Mucosa of gallbladder (tissue), 1 donor: ENCODE measurements at places on chromosomes 6 and 20.

GRCh38 chr6:105484238-105485161, 81.6 kb upstream of the PREP start:
- DNase-seq = no peak

- no peak for DNase-seq
These were observed 285.0 kb upstream of the SPTLC3 start for GRCh38 chr20:12723811-12724210.

GRCh38 chr20:59912609-59913008, 20.8 kb downstream of the SYCP2 start:
- no peak for DNase-seq

- no peak for DNase-seq
These were observed 587.8 kb upstream of the JAG1 start for GRCh38 chr20:11261533-11262000.

- DNase-seq = no peak
These were observed 109.1 kb upstream of the FAM184A start for GRCh38 chr6:119187596-119187995.

- DNase-seq = no peak
These were observed 581.8 kb downstream of the EPM2A start for GRCh38 chr6:145153495-145153894.

GRCh38 chr6:5054245-5054873, 30.8 kb upstream of the PPP1R3G start:
- no peak for DNase-seq

- DNase-seq = no peak
These were observed 535.2 kb upstream of the ID4 start for GRCh38 chr6:19301980-19302379.

DNA sequence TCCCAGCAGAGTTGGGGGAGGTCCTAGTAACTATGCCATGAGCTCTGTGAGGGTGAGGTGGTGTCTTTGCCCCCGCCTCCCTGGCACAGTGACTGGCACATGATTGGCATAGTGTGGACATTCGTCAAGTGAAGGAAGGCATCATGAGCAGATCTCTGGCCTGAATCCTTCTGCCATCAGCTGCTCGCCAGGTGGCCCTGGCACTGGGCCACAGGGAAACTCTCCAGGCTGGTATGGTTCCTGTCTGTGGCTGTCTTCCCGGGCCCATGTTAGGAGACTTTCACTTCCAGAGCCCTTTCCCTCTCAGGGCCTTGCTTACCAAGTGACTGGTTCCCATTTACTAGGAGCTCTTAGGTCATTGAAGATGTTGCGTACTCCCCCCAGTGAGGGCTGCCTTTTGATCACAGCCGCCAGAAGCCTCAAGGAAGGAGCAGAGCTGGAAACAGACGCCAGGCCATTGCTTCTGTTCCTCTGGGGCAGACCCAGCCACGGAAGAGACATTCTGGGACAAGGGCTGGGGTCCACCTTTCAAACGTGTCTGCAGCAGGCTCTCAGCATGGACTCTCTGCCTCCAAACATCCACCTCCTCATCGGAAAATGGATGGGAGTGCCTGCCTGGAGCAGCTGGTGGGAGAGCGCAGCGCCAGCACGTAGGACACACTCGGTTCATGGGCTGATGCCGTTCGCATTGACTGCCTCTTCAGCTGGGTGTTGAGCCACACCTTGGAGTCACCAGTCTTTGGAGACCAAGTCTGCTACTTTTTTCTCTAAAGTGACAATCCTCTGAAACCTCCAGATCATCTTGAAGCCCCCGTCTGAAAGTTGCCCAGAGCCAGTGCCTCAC, 67.2 kb downstream of the PTPN1 start:
- peak; percentile 74 for DNase-seq

DNA sequence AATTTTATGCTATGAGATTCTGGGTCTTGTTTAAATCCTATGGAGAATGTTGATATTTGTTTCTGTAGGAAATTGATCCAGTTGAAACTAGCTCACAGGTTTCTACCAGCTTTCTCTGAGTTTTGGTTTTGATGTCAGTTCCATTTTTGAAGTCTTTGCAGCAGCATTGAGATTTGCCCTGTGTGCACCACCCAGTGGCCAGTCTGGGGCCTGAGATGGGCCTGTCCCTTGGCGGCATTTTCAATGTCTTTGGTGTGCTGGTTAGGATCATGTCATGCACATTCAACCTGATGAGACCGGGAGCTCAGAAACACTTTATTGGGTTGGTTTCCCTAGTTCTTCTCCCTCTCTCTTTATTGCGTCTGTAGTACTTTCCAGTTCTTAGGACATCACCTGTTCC, 395.2 kb upstream of the MAP3K7 start:
- no peak for DNase-seq

DNA sequence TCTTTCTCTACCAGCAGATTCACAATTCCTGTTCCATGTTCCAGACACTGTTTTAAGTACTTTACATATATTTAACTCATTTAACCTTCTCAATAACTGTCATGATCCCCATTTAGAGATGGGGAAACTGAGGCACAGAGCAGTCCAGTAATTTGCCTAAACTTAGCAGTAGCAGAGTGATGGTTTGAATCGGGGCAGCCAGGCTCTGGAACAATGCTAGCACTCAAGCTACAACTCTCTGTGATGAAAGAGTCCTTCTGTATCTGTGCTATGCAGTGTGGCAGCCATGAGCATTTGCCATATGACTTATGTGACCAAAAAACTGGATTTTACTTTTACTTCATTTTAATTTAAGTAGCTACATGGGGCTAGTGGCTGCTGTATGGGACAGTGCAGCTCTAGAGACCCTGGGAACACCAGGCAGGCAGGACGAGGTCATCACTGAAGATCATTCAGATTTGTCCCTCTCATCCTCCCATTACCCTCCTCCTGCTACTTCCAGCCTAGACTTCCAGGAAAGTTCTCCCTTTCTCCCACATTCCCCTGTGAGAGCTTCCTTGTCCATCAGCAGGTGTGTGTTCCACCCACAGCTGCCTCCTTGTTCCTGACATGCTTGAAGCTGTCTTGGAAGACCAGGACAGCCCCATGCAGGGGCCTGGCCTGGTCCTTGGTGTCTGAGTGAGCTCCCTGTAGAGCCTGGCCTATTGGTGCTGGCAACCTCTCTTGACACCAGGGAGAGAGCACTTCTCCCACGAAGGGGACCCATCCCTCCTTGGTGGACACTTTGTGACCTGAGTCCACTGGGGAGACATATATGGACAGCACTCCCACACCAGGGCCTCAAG, 157.0 kb downstream of the MRPL14 start:
- DNase-seq = no peak

DNA sequence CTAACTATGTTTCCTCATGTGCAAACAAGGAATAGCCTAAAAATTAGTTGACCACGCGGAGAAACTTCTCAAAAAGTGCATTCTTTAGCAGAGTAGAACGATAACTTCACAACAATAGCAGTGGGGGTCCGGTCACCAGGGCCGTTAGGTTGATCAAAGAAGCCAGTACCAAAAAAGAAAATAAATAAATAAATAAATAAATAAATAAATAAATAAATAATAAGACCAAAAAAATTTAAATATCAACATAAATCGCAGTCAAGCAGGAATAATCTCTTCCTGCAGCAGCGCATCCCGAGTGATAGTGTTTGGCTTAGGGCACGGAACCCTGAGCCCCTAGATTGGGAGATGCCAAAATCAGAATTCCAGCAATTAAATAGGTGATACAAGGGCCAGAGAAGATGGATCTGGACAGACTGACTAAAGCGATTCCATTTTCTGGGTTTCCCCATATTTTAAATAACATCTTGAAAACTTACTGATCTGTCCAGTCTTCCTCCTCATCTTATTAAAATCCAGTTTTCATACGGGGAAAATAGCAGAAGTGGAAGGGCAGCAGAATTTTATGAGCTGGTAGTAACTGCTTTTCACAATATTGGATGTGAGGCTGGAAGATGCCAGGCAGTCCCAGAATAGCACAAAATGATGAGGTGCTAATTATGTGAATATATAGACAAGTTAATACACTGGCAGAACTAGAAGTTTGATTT, 4.4 kb upstream of the OLIG3 start:
- DNase-seq = no peak

GRCh38 chr6:2917801-2918445, 14.8 kb upstream of the SERPINB9 start:
- DNase-seq = no peak

GRCh38 chr6:91415031-91415605, 828.2 kb upstream of the MAP3K7 start:
- DNase-seq = no peak

- DNase-seq = no peak
These were observed 16.2 kb downstream of the FRS3 start for GRCh38 chr6:41763470-41763869.
